ENCODE measurements at places on chromosomes 3 and 15.

- DNase-seq: no peak
Measured at GRCh38 chr3:194879991-194880939, 194.6 kb downstream of the FAM43A start.

GRCh38 chr15:93800805-93801204, 430.6 kb upstream of the MCTP2 start:
- DNase-seq: no peak

GRCh38 chr3:106397006-106397405, 528.2 kb upstream of the CBLB start:
- no peak for DNase-seq

DNA sequence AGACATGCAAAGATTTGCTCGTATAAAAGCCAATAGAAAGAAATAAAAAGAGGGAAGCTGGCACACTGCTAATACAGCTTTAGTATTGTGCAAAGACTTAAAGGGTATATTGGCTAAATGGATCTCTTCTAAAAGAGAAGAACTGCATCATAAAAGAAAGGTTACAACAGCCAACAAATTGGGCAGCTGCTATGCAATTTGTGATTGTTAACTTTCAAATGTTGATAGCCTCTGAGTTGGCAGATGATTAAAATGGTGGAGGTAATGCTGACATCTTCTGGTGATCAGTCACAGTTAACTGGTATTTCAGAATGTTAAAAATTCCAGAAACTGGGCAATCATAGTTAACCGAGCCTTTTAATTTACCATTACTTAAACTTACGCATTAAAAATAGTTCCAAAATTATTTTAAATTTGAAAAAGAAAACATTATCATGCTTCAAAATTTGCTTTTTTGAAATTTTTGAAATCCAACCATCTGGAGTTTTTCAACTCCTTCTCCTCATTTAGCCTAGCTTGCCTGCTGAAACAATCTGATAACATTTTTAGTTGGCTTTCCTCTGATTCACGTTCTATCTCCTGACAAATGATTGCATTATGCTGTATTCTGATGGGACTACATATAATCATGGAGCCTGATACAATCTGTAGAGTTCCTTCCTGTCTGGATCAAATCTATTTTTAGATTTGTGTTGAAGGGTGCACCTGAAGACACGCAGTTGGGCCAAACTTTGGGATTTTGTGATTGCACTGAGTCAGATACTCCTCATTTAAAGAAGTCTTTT, 144.0 kb upstream of the PDZRN3 start:
- DNase-seq: no peak

DNA sequence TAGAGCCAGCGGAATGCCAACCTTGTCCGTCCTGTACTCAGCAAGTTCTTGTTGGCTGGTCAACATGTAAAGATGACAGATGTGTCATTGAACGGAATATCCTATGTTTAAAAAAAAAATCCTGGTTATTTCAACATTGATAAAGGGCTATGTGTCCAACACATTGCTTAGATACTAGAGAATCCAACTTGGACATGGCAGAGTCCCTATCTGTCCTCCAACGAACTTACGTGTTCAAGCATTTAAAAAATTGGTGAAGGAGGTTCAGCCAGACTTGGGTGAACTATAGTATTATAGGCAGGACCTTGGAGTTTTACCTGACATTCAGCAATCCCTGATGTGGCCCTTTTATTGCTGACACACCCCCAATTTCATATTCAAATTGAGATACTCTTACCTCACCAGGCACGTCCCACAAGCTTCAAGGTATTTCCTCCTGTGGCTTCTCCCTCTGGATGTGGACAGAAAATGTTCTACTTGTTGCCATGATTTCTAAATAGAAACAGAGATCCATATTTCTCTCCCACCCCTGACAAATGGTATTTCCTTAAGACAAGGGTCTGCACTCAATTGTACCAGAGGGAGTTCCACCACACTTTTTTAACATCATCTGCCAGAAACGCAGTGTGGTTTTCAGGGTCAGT, 207.7 kb upstream of the TPM1 start:
- no peak for DNase-seq

- DNase-seq: no peak
Measured at GRCh38 chr15:78003539-78004008, 73.9 kb downstream of the TBC1D2B start.
